Chondrocyte (in vitro differentiated cells): ENCODE measurements at places on chromosomes 3 and 15. TPM values are rescaled to one million over a fixed set of nuclear protein-coding genes. Genes with fewer than 3 reads are reported as not detected.

DNA sequence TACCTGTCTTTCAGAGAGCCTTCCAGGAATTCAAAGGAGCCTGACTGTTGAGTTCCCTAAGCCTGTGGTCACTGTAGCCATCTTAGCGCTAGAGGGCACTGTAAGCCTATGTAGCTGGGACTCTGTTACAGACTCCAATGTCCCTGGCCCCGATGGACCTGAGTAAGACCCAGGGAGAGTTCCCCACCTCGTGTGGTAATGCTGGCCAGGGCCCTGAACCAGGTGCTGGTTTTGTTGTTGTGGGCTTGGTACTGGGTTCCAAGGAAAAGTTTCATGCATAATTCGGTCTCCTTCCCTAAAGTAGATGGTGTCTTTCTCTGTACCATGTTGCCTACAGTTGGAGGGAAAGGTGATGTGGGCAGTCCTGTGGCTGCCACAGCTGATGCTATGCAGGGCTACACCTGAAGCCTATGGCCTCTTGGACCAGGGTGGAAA, 32.4 kb downstream of the CDAN1 start:
- DNase-seq, result no peak

DNA sequence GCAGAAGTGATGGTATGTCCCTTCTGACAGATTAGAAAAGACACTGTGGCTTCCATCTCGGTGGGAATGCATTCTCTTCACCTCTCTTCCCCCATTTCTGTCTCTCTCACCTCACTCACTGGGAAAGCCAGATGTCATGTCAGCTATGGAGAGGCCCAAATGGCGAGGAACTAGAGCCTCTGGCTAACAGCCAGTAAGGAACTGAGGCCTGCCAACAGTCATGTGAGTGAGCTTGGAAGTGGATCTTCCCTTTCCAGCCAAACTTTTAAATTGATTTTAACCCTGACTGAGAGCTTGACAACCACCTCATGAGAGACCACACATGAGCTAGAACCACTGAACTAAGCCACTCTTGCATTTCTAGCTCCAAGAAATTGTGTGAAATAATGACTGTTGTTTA, 35.2 kb upstream of the CDAN1 start:
- DNase-seq, result no peak

GRCh38 chr3:195113536-195114425, 157.2 kb downstream of the XXYLT1 start:
- DNase-seq, result no peak

DNA sequence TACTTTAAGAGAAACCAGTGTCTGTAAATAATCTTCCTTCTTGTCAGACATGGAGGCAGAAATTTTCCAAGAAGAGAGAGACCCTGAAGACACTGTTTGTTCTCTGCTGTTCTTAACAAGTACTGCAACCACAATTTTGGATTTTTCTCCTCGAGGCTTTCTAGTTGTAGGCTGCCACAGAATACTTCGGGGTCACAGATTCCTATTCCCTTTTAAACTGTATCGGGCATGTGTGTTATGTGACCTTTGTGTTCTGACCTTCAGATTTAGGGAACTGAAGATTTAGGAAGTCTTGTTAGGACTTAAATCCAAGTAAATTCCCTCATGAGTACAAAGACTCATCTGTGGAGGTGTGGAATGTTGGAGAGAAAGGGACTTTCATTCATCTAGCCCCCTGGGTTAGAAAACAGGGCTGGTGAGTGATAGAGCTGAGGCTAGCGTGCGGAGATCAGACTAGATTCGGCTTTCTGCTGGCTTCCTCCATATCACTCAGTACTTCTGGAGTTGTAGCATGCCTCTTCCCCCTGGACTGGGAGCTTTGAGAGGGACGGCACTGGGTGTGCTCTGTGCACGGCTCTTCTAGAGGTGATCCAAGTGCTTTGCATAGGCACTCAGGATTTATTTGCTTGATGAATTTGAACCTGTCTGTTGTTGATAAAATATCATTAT, 237.0 kb downstream of the LPP start:
- no peak for DNase-seq

TRAT1 gene
- total RNA-seq, result not detected in 3 replicates

CD47 gene
- 43.1 to 56.7 TPM (median 49.1 TPM) in 3 replicates for total RNA-seq

DNA sequence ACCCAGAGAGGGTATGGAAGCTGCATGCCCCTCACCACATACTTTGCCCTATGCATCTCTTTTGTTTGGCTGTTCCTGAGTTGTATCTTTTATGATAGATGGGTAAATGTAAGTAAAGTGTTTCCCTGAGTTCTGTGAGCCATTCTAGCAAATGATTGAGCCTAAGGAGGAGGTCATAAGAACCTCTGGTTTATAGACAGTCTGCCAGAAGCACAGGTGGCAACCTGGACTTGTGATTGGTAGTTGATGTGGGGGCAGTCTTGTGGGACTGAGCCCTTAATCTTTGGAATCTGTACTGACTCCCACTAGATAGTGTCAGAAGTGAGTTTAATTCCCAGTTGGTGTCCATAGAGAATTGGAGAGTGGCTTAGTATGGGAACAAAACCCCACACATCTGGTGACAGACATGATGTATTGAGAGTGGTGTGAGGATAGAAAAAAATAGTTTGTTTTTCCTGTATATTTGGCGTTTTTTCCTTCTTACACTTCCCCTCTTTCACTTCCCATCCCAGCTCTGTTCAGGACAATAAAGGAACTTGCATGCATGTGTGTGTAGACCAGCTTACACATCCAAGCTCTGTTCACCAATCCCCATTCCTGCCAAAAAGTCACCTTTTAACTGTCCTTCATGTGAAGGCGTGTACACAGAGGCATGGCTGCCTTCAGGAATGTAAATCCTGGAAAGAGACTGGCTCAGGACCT, 38.1 kb upstream of the SPPL2A start:
- DNase-seq, result no peak

- DNase-seq, result no peak
Observed at GRCh38 chr3:190695225-190695624, 167.3 kb downstream of the GMNC start.

CHRNA7 gene
- total RNA-seq, result 1.5 to 2.3 TPM (median 1.9 TPM) in 3 replicates

GRCh38 chr15:71114066-71114680, 1.1 kb upstream of the THSD4 start:
- no peak for DNase-seq

CPLX3 gene
- not detected in 3 replicates for total RNA-seq

GRCh38 chr3:152396867-152397266, 128.1 kb downstream of the MBNL1 start:
- DNase-seq, result no peak

DNA sequence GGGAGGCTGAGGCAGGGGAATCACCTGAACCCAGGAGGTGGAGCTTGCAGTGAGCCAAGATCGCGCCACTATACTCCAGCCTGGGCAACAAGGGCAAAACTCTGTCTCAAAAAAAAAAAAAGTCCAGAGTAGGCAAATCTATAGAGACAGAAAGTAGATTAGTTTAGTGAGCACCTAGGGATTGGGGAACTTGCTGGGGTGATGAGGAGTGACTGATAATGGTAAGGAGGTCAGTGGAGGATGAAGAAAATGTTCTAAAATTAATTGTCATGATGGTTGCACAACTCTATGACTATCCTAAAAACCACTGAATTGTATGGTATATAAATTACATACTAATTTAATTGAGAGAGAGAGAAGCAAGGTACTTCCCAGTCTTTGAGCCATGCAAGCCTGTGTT, 27.8 kb upstream of the LYZL4 start:
- no peak for DNase-seq

DNA sequence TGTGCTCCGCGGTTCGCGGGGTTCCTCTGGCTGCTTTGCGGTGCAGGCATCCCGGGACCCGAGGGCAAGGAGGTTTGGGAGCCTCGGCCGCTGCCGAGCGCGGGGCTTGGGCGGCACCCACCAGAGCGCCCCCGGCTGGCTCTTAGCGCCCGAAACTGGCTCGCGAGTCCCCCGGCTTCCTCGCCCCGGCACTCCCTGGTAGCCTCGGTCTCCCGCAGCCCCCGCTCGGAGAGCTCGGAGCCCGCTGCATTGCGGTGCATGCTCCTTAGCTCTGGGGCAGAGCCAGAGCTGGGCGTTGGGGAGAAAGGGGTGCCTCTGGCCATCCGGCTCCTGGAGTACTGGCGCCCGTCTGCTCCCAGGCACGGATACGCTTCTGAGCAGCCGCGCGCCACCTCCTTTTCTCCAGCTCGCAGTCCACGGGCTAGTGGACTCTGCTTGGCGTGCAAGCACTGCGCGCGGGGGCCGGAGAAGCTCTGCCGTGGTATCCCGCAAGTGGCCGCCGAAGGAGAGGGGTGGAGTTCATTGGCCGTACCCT, 753 bp downstream of the EPHB1 start:
- DNase-seq, result no peak

ACVR2B gene
- total RNA-seq, result 4.3 to 5.2 TPM (median 4.9 TPM) in 3 replicates

DNA sequence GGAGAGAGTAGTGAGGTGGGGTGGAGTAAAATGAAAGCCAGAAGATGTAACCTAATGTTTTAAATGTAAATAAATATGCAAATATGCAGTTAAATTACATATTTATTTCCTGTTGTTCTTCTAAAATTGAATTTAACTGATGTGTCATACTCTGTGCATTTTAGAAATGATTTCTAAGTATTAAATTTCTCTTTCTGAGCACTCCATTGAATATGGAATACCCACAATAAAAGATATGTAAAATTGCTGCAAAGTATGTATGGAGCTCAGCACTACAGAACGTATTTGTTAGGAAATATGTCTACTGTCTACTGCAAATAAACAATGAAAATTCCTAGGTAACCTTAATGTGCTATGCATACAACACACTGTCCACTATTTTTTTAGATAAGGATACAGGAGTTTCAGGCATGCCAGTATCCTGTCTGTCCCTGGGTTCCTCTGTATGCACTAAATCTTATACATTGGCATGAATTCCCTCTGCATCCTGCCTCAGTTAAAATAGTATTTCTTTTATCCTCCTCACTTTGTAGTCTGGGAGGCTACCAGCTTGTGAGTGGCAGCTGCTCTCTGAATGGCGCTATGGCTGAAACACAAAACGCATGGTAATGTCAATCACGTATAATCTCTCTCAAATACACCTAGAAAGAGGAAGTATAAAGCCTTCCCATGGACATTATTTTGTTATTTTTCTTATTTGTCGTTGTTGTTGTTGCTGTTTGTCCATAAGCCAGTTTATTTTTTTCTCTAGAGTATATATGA, 579.5 kb downstream of the PYDC2 start:
- no peak for DNase-seq

- no peak for DNase-seq
Observed at GRCh38 chr15:90059208-90059985, 42.9 kb downstream of the IDH2 start.

DNA sequence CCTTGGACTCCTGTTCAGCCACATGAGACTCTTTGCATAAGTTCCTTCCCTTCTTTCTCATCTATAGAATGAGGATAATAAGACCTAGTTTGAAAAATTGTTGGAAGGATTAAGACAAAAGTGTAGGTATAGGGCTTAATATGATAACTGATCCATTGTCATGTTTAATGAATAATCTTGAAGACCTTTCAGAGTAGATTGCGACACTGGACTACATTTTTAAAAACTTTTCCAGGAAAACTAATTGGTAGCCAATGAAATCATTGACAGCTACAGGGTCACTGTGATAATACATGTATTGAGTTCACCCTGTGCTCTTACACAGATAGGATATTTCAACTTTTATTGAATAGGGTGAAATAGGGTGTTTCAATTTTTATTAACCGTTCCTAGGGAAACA, 78.5 kb upstream of the FBN1 start:
- DNase-seq, result no peak

DNA sequence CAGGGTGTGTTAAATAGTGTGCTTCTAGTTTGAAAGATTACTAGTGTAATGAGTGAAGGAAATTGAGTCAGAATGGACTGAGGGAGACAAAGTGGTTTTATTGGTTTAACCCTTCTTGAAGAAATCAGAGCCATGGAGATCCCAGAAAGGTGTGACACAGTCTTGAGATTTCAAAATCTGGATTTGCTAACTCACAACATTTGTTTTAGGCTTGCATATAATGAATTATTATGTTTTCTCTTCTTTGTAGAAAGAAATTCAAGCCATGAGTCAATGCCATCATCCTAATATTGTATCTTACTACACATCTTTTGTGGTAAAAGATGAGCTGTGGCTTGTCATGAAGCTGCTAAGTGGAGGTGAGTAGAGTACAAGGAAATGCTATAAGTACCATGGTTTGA, 25.1 kb downstream of the OXSR1 start:
- no peak for DNase-seq

GOLIM4 gene
- total RNA-seq, result 46.3 to 67.1 TPM (median 47.6 TPM) in 3 replicates
